Left lobe of liver (tissue), 2 donors: ENCODE measurements at places on chromosomes 1 and 21. TPM values are rescaled to one million over a fixed set of nuclear protein-coding genes. Genes with fewer than 3 reads are reported as not detected.

- DNase-seq = no peak
Observed at GRCh38 chr1:170356585-170356984, 175.4 kb upstream of the GORAB start.

DNA sequence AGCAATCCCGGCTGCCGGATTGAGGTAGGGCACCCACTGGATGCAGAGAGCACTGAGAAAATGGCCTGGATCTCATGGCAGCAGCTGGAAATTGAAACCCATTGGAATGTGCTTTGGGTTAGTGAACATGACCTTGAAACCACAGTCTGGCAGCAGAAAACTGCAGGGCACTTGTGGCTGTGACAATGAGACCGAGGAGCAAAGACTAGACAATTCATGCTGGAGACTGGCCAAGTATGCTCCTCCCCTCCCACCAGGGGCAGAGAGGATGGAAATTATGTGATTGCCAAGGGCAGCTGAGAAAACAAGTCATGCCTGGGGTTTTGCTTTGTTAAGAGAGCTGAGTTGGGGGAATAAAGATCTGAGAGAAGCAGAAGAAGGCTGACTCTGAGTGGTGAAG lies 60.7 kb downstream of the ZNF697 start:
- no peak for DNase-seq

DNA sequence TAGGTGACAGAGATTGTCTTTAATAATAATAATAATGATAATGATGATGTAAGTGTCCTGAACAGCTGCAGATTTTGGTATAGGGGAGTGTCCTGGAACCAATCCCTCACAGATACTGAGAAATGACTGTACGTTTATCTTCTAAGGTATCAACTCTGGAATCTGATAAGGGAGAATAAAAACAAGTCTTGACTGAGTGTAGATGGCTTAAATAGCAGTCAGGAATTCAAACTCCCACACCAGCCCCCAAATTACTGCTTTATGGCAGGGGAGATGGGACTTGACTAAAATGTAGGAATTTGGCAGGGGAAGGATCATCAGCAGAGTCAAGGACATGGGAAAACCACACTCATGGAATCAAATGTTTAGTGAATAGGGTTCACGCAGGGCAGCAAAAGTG lies 6.1 kb upstream of the VHLL start:
- no peak for DNase-seq

GRCh38 chr1:244201750-244202149 lies 150.7 kb downstream of the ZBTB18 start:
- DNase-seq = no peak

DNA sequence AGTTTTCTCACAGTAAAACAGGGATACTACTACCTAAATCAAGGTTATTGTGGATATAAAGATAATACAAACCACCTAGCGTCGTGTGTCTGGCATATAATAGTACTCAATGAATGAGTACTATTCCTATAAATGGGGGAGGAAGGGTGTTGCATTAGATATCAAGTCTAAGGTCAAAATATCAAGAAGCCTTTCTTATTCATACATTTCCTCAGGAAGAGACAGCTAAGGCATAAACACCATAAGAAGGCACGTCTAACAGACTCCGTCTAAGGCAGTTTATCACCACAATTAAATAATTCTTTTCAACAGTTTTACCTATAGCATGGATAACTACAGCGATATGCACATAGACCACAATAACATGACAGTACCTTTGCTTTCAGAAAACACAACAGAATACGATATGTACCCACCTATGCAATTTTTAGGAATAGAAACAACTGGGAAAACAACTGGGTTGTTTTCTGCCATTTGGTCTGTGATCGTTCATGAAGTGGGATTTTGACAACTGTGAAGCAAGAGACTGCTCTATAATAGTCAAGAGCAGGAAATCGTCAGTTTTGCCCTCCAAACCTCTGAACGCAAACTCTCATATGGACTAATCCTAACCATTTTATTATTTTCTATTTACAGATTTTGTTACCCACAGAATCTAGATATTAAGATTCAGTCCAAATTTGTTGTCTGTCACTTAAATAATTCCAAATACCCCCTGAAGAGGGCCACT lies 53.1 kb downstream of the HNRNPR start:
- no peak for DNase-seq

GRCh38 chr1:40886318-40887011 lies 24.3 kb upstream of the CITED4 start:
- DNase-seq = no peak

- DNase-seq = no peak
Observed at GRCh38 chr1:160862203-160863060, at the start of gene CD244. TSS of gene CD244 (minus strand) at chr1:160862887. CDS start at chr1:160862677, 210 bp downstream.

DNA sequence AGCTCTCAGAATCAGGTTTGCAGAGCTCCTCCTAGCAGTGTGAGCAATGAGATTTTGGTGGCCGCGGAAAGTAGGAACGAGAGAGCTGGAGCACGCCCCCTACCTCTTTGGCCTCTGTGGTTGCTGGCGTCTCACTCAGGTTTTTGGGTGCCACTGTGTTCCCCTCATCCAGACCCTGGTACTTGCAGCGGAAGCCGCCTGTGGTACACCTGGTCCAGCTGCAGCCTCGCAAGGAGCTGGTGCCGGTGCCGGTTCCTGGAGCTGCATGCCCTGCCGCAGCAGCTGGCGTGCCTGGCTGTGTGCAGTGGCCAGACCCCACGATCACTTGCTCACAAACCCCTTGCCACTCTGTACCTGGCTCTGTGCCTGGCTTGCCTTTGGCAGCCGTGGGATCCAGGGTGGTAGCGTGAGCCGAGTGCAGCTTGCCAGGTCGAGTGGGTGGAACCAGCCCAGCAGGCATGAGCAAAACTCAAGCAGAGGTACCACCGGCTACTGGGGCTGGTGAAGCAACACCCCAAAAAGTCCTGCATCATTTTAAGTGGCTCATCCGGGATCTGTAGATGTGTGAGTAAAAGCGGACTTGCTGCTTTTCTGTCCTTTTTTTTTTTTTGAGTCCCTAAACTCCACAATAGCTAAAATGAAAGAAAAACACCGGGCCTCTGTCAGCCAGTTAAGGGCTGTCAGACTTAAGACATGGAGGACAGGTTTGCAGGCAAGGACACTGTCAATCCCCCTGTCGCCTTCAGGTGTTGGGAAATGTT lies 844.9 kb downstream of the KCNT2 start:
- DNase-seq = no peak

- no peak for DNase-seq
Observed at GRCh38 chr1:27379564-27380122, 3.5 kb downstream of the CD164L2 start.

GRCh38 chr1:215830226-215830810 lies 263.2 kb downstream of the KCTD3 start:
- no peak for DNase-seq

DNA sequence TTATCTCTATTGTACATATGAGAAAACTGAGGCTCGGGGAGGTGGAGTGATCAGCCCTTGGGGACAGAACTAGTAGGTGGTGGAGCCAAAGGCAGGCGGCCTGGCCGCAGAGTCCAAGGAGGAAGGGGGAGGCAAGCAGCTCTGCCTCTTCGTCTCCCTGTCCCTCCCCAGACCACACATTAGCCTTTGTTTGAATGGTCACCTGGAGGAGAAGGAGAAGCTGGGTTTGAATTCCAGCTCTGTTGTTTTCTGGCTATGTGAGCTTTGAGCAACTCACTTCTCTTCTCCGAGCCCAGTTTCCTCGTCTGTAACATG lies 21.4 kb upstream of the LAPTM5 start:
- no peak for DNase-seq

DNA sequence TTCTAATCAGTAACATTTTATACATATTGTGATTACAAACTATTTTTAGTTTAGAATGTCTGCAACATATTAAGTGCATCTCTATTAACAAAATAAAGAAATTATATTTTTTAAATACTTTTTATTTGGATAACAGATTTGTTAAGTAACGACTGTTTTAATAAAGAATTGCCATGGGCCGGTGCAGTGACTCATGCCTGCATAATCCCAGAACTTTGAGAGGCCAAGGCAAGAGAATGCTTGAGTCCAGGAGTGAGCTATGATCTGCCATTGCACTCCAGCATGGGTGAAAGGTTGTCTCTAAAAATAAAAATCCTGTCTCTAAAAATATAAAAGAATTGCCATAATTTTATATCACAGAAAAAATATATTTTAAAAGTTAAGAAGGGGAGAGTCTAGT lies 4.1 kb downstream of the LRRIQ3 start:
- no peak for DNase-seq

DNA sequence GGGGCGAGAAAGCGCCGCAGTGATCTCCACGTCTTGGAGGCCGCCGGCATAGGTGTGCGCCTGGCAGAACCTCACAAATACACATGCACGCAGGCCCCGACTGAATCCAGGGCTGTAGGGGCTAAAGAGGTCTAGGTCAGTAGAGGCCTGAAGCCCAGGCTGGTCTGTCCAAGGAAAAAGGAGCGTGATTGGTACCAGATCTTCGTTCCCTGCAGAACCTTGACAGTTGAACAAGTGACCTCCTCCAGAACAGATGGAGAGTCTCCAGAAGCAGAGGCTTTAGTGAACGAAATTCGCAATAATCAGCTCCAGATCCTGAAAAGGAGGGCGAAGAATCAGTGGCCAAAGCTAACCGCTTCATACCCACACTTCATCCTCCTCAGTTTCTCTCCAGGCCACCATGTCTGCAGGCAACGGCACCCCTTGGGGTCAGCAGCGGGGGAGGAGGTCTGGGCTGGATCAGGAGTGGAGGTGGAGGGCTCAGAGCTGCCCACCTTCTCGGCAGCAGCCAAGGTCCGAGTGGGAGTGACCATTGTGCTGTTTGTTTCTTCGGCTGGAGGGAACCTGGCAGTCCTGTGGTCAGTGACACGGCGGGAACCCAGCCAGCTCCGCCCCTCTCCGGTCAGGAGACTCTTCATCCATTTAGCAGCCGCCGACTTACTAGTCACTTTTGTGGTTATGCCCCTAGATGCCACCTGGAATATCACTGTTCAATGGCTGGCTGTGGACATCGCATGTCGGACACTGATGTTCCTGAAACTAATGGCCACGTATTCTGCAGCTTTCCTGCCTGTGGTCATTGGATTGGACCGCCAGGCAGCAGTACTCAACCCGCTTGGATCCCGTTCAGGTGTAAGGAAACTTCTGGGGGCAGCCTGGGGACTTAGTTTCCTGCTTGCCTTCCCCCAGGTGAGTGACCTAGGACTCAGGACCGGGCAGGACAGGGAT lies 749 bp upstream of the PEX11B start:
- peak; percentile 87 for DNase-seq

DNA sequence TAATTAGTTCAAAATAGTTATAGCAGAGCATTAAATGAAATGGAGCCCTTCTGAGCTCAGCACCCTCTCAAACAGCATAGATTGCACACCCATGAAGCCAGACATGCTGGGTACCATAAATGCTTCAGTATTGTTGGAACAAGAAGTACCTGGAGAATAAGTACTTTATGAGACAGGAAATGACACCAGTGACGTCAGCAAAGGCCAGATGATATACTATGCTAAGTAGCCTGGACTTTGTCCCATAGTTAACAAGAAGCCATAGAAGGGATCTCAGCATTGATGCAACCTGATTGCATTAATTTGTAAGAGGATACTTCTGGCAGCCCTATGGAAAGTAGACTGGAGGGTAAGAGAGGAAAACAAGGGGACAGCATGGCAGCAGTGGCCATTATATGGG lies 16.3 kb upstream of the GADD45A start:
- DNase-seq = no peak

GRCh38 chr1:34590211-34590623 lies 164.6 kb upstream of the GJB5 start:
- no peak for DNase-seq

DNA sequence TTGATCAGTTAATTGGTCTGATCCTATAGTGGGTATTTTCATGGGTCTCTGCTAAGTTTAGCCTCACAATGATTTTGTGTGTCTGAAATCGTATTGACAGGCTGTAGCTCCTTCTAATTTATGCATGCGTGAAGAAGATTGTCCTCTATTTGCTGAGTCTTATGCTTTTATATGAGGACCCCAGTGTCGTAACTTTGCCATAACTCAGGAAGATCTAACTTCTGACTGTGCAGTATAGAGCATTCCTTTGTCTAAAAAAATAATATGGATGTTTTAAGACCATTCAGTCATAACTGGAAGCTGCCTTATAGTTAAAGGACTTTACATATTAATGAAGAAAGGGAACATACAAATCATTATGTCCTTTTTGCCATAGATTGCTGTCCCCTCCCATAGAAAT lies 73.3 kb downstream of the CAMTA1 start:
- no peak for DNase-seq

The ESRRG gene
- total RNA-seq = 1.4 TPM

The HTR6 gene
- not detected for total RNA-seq

The LRRC8C gene
- 0.73 TPM for total RNA-seq

The DISP1 gene
- total RNA-seq = 3.4 TPM

The C1orf122 gene
- 36.1 TPM for total RNA-seq

The SPRR2E gene
- not detected for total RNA-seq

The SIM2 gene
- not detected for total RNA-seq

The CFAP410 gene
- total RNA-seq = 13.9 TPM

The HDGF gene
- 153 TPM for total RNA-seq

The GPX7 gene
- 2.1 TPM for total RNA-seq
